ENCODE measurements at places on chromosomes 7 and 10. TPM values are rescaled to one million over a fixed set of nuclear protein-coding genes. Genes with fewer than 3 reads are reported as not detected.

Gene CAV2
- total RNA-seq: 1.2 TPM

Gene ANKRD22
- not detected for total RNA-seq

Gene TEX47
- not detected for total RNA-seq

Gene GALNT17
- not detected for total RNA-seq

Gene CISD1
- total RNA-seq: 74.1 TPM

Gene TACC2
- not detected for total RNA-seq

Gene ELFN1
- not detected for total RNA-seq

Gene NCAPG2
- 26.0 TPM for total RNA-seq

Gene CPXM2
- total RNA-seq: not detected

Gene TDRD1
- not detected for total RNA-seq

Gene CALML3
- total RNA-seq: not detected

Gene HABP2
- not detected for total RNA-seq

Gene DPY19L1
- 5.9 TPM for total RNA-seq

Gene EEF1AKMT2
- total RNA-seq: 24.9 TPM
